Right lung (tissue), 10 donors: ENCODE measurements at places on chromosomes 3 and 15. TPM values are rescaled to one million over a fixed set of nuclear protein-coding genes. Genes with fewer than 3 reads are reported as not detected.

Gene CHDH
- polyA plus RNA-seq, result 3.2 TPM

Gene NPAP1
- polyA plus RNA-seq, result 0.72 TPM

Gene CD86
- polyA plus RNA-seq, result 2.1 TPM

Gene GALNT15
- polyA plus RNA-seq, result 0.97 TPM
